ENCODE measurements at places on chromosomes 16 and 17.

DNA sequence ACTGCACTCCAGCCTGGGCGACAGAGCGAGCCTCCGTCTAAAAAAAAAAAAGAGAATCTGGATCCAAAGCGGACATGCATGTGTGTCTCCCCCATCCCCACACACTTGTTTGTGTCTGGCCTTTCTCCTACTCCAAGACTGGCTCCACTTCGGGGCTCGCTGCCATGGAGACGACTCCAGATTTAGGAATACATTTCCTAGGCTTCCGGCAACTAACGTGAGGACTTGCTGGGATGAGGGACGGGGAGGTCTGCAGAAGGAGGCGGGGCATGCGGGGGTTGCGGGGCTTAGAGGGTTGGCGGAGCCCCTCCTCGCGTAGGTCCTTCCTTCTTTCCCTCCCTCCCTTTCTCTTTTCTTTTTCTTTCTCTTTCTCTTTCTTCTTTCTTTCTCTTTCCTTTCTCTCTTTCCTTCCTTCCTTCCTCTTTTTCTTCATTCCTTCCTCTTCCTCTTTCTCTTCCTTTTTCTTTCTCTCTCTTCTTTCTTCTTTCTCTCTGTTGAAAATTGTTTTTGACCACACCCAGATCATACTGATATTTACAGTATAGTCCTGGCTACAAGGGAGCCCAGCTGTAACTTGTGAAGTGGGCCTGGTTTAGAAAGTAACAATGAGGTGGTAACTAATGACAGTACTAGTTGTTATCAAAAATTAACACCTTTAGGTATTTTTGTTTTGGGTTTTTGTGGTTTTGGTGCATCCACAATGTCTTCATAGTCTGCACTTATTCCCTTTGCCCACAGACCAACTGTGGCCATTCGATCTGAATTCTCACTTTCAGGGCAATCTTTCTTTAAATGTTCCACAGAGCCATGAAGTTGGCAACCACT lies 25.2 kb downstream of the MIS12 start:
- DNase-seq: no peak

DNA sequence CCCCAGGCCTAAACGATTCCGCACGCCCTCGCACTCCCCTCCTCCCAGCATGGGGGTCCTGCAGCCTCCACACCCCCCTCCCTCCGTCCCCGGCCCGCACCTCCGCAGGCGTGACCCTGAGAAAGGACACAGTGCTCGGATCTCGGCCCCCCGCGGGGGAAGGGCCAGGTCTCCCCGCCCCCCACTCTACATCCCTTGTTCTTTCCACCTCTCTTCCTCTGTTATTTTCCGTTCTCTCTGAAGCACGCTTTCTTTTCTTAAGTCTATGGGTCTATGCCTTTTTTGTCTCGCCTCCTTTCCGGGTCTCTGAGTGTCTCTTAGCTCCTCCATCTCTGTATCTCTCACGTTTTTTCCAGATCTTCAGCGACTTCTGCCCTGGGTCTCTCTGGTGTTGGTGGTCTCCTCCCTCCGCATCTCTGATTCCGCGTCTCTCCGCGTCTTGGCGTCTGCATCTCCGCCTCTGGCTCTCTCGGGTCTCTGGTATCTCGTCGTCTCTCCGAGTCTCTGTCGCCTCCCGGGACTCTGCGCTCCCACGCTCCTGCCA lies 2.1 kb upstream of the HES7 start:
- no peak for DNase-seq

DNA sequence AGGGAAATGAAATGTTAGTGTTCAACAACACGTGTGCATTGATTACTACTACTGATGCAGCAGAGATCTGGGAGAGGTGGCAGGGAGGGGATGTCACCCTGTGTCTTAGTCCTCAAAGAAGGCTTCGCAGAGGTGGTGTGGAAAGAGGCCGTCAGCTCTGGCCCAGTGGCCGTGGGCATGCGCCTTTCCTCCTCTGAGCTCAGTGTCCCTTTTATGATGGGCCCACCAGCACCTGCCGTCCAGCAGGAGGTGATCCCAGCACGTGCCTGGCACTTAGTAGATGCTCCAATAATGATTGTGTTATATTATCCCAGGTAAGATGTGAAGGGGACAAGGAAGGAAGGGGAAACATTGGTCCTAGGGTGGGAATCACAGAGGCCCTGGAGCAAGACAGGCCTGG lies 106.2 kb downstream of the CLEC16A start:
- no peak for DNase-seq

GRCh38 chr16:66845791-66846221 lies 1.6 kb downstream of the CA7 start:
- DNase-seq: no peak

GRCh38 chr17:19873346-19873745 lies 5.6 kb upstream of the ULK2 start:
- DNase-seq: peak; percentile 22

DNA sequence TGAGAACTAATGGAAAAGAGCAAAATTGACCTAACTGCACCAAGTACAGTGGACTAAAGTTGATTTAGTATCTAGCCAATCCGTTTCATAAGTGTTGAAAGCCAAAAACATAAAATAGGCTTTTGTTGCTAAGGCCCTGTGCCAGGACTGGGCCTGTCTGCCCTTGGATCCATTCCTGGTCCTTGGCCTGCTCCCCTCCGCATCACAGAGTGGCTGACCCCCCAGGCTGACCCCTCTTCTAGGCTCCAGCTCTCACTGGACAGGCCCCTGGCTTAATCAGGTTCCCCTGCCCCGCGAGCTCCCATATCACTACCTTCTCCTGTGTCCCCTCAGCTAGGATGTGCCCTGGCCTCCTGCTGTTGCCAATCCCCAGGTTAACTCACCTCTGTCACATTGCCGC lies 313.6 kb upstream of the MYOCD start:
- no peak for DNase-seq

GRCh38 chr16:66004699-66005098 lies 361.8 kb upstream of the CDH5 start:
- no peak for DNase-seq

DNA sequence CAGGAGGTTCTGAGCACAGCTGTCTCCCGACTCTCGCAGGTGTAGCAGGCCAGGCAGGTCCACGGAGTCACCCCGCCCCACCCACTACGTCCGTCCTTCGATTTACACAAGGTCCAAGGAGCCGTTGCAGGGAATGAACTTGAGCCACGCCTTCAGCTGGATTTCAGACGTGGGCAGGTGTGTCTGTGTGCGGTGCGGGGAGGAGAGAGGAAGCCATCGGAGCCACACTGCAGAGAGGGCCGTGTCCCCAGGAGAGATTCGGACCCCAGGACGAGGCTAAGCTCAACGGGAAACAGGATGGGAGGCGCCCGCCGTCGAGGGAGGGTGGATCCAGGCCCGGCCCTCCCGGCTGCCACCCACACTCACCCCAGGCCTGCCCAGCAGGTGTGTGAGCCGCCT lies 50.3 kb downstream of the RPH3AL start:
- no peak for DNase-seq

DNA sequence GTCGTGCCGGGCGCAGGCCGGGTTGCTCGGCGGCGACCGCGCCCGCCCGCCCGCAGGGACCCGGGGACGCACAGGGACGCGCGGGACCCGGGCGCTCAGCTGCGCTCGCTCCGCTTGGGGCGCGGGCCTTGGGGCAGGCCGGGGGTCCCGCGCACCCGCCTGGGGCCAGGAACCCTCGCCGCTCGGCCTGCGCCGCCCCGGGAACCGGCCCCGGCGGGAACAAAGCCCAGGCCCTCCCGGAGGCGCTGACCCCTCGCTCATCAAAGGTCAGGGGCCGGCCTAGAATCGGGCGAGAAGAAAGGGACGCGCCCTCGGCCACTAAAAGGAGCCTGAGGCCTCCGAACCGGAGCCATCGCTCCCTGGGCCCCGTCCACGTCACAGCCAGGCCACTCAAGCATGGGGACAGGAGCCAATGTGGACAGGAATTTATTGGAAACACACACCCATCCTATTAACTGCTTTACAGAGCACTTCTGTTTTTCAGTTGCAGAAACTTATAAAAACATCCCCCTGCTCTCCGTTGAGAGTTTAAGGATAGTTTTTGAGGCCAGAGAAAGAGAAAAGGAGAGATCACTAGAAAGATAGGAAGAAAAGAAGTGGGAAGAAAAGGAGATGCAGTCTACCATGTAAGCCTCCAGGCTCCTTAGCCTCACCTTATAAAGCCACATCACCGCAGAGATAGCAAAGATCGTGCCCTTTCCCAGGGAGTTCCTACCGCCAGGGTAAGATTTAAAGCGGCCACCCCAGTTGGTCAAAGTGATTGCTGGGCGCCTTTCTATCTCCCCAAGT lies 558 bp upstream of the ZFHX3 start:
- DNase-seq: peak; percentile 53

DNA sequence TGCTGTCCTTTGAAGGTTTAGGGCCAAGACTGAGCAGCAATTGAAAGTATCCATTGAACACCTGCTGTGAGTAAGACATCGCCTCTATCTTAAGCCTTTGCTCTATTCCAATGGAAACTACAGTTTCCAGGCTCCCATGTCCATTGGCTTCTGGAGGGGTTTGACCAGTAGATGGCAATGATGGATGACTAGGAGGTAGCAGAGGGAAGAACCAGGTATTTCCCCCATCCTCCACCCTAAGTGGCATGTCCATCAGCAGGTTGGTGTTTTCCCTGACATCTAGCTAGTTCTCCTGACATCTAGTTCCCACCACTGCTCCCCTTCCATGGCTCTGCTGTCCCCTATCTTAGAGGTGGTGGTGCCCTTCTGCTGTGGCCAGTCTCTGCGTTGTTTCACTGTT lies 58.7 kb downstream of the CENPV start:
- no peak for DNase-seq

DNA sequence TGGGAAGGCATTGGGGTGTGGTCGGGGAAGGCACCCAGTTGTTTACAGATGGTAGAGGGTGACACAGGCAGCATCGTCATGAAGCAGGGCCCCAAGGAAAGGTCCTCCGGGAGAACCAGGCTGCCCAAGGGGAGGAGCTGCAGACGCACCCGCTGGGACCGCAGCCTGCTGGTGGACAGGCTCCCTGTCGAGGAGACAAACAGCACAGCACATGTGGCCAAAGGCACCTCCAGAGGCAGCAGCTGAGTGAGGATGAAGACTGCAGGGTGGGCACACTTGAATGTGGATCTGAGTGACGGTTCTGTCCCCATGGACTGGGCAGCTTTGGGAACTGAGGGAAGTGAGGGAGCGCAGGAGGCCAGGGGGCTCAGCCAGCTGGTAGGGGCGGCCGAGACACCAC lies 12.4 kb downstream of the CHMP1A start:
- no peak for DNase-seq

GRCh38 chr17:15038656-15039055 lies 226.5 kb downstream of the PMP22 start:
- peak; percentile 29 for DNase-seq

DNA sequence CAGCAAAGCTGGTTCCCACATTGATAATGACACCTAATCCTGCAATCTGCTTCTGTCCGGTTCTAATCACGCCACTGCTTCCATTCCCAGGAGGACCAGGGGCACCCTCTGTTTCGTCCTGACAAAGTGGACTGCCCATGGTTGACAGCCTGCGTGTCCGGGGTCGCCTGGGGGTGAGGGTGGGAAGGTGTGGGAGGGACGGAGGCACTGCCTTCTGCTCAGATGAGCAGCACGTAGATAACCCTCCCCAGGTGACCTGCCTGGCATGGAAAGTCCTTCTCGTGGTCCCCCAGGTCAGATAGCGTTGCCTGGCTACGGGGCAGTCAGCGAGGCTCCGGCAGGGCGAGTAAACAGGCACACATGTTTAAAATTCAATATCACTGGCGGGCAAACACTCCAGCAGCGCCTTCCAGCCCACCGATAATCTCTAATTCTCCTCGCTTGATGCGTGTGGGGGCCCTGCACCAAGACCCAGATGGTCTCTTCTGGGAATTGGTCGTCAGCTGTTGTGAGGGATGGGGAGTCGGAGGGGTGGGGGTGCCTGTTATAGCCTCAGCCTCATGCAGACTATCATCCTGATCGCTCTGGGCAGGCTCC lies 132.2 kb downstream of the RAP1GAP2 start:
- no peak for DNase-seq

GRCh38 chr17:50815400-50815799 lies 20.0 kb upstream of the WFIKKN2 start:
- no peak for DNase-seq

GRCh38 chr17:55090079-55090492 lies 121.5 kb downstream of the STXBP4 start:
- no peak for DNase-seq

DNA sequence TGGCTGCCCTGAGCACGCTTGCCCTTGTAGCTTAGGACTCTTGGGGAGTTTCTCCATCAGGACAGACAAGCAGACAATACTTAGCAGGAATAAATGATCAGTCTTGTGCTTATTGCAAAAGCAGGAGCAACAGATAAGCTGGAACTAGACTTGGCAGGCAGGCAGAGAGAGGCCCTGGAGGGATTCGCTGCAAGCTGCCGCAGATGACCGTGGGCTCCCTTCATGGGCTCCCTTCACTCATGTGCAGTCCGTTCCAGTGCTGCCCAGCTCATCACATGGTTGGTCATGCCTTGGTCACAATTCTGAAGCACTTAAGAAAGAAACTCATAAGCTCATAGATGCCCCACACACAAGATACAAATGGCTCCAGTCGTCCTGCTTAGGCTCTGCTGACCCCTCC lies 2.4 kb upstream of the SLC5A10 start:
- DNase-seq: no peak

DNA sequence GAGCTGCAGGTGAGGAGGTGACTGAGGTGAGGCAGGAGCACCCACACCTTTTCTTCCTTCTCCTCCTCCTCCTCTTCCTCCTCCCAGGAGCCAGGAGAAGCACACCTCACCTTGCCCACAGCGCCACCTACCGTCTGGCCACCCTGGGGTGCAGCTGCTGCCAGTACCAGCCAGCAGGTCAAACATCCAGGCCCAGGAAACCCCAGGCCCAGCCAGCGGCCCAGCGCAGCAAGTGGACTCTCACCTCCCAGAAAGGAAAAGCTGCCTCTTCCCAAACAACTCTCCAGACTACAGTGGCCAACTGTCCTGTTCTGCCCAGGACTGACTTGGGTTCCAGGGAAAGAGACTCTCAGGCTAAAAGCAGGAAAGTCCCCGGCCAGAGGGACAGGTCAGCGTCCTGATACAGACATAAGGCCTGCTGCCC lies 22.7 kb downstream of the PEMT start:
- DNase-seq: peak; percentile 61

GRCh38 chr16:84048270-84048669 lies 5.7 kb upstream of the SLC38A8 start:
- no peak for DNase-seq

DNA sequence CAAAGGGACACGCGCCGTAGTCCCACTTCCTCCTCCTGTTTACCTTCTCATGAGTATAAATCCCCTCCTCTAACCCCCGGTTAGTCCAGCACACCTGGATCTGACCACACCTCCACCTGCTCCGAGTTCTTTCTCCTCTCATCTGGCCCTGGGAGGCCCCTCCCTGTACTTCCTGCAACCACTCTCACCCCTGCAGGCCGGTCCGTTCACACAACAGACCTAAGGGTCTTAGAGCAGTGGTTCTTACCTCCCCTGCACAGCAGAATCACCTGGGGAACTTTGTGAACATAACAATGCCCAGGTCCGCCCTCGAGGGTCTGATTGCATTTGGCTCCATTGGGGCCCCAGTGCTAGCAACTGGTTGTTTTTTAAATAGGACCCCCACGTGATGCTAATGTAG lies 24.8 kb downstream of the TMEM114 start:
- DNase-seq: no peak

- DNase-seq: no peak
Measured at GRCh38 chr17:647324-648197, 67.1 kb downstream of the VPS53 start.

- no peak for DNase-seq
Measured at GRCh38 chr16:72800524-72801161, 247.3 kb downstream of the ZFHX3 start.
